ENCODE measurements at places on chromosomes 2 and 18. TPM values are rescaled to one million over a fixed set of nuclear protein-coding genes. Genes with fewer than 3 reads are reported as not detected.

GAL3ST2 gene
- 0.51 TPM for total RNA-seq

SIX3 gene
- not detected for total RNA-seq

PIEZO2 gene
- total RNA-seq = 1.7 TPM

LINC00305 gene
- total RNA-seq = 1.6 TPM

KLF11 gene
- total RNA-seq = 4.6 TPM

All from progenitor cell of endocrine pancreas (in vitro differentiated cells).